ENCODE measurements at places on chromosomes 12 and 14.

DNA sequence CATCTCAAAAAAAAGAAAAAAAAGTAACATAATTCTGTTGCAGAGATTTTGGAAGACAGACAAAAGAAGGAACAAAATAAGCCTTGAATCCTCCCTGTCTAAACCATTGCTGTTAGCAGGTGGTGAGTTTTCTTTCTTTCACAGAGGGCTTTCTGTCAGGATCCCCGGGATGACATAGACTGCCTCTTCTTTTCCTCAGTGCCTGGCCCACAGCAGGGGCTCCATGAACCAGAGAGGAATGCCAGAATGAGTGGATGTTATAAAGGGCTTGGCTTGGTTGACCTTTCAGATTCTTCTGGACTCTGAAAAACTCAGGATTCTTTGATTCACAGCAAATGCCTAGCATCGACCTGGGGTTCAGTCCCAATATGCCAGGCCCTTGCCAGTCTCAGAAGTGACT is 45.8 kb upstream of the CORO1C start:
- DNase-seq: no peak

DNA sequence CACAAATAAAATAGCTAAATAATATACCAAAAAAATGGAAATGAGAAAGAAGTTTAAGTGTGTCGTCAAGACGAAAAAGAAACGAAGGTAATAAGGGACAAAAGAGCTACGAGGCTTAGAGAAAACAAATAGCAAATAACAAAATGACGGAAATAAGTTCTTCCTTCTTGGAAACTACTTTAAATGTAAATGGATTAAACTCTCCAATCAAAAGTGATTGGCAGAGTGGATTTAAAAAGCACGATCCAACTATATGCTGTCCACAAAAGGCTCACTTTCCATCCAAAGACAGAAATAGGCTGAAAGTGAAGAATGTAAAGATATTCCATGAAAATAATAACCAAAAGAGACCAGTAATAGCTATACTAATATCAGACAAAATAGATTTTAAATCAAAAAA is 82.4 kb downstream of the DIO3 start:
- no peak for DNase-seq

DNA sequence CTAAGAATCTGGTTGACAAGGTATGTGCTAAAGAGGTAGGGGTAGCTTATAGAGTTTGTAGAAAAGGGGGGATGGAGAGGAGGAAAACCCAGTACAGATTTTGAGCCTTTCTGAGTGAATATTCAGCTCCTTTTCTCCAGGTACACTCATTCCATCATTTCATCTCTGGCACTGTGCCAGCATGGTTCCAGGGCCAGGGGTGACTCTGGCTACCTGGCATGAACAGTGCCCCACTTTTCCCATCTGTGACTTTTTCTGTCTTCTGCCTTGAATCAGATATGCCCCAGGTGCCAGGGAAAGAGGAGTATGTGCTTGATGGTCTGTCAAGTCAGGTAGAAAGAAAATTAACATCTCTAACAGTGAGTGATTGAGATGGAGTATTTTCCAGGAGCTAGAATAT is 175.7 kb downstream of the CACNA1C start:
- DNase-seq: no peak

GRCh38 chr12:48795550-48796455 is 6.9 kb upstream of the ADCY6 start:
- DNase-seq: peak; percentile 89

- DNase-seq: no peak
These were observed 159.5 kb downstream of the METTL25 start for GRCh38 chr12:82517808-82518207.

- peak; percentile 75 for DNase-seq
These were observed 21.8 kb upstream of the KRT78 start for GRCh38 chr12:52870361-52871290.

DNA sequence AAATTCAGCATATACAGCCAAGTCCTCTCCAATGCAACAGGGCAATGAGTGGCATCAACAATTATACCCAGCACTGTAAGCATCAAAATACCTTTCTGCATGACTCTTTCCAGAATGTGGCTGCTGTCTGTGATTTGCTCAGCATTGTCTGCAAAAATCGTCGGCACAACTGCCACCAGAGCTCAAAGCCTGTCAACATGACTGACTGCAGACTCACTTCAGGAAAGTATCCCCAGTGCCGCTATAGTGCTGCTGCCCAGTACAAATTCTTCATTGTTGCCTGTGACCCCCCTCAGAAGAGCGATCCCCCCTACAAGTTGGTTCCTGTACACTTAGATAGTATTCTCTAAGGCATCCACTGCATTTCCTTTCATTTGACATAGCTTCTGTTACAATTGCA is 735 bp downstream of the RNASE6 start:
- no peak for DNase-seq

GRCh38 chr14:49870908-49871307 is 18.3 kb upstream of the NEMF start:
- no peak for DNase-seq

GRCh38 chr12:19971361-19972280 is 396.7 kb upstream of the PDE3A start:
- DNase-seq: no peak

- DNase-seq: peak; percentile 51
These were observed 14.6 kb downstream of the PCNX4 start for GRCh38 chr14:60106339-60106738.

DNA sequence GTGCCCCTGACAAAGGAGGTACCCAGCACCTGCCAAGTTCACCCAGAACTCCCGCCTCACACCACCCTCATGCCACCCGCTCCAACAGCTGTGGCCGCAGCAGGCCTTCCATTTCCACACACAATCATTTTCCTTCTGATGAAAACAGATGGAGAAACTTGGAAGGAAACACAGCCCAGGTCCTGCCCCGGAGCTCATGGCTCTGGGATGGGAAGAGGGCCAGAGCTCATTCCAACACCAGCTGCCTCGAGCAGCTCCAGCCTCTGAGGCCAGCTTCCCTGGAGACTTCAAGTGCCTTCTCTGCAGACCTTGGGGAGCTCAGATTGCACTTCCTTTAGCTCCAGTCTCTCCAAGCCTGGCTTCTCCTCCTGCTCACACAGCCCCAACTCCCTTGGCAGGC is 55.1 kb upstream of the CMKLR1 start:
- peak; percentile 43 for DNase-seq

DNA sequence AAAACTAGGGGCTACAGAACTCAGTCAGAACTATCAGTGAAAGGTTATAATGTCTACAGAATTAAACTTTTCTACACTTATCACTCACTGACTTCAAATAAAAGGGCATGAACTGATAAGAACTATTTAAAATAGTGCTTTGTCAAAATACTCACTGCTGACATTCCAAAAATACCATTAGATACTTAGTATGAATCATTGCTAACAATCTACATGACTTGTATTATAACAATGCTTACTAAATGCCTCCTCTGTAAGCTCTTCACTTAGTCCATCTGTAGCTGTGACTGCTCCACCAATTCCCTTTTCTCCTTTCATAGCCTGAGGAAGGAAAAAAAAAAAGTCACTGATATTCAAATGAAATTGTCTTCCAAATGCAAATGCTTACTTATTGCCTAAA is 17.0 kb downstream of the NFYB start:
- peak; percentile 67 for DNase-seq

GRCh38 chr12:44584625-44585024 is 291.5 kb downstream of the NELL2 start:
- no peak for DNase-seq

- DNase-seq: no peak
These were observed 14.1 kb upstream of the DIO3 start for GRCh38 chr14:101547107-101547738.

DNA sequence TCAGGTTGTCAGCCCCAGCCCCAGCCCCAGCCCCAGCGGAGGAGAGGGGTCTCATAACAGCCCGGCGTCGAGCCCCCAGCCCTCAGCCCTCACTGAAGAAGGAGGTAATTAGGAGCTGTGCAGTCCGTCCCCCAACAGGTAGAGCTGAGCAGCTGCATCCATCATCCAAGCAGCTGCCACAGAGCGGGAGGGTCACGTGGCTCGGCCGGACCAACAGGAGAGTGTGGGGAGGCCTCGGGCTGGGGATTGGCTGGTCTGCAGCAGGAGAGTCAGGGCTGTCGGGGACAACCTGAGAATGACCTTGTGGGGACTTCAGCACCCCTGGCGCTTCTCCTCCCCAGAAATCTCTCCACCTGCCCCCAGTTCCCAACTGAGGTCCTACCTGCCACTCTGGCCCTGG is 29.6 kb downstream of the SMUG1 start:
- peak; percentile 54 for DNase-seq

DNA sequence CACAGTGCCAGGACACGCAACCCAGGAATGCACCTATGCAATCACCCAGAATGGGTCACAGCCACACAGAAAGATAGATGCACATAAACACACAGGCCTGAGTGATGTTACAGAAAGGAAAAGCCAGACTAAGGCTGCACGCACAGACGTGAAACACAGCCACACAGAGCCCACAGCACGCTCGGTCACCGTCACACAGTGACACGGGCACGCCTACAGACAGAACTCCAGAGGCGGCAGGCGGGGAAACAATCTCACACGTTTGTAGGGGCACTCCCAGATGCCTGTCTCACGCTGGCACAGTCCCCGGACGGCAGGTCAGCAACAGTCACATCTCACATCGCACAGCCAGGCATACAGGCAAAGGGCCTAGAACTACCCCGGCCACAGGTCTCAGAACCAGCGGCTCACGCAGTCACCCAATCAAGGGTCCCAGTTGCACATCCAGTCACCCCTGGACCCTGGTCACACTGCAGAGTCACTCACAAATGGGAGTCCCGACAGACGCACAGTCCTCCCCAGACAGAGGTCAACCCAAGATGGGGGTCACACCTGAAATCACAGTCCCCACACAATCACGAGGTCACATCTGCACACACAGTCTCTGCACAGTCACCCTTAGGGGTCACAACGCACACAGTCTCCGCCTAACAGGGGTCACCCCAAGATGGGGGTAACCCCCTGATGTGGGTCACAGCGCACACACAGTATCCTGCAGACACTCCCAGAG is 790 bp downstream of the SSH1 start:
- peak; percentile 54 for DNase-seq

- DNase-seq: no peak
These were observed 310.1 kb downstream of the ETNK1 start for GRCh38 chr12:22935090-22935489.

DNA sequence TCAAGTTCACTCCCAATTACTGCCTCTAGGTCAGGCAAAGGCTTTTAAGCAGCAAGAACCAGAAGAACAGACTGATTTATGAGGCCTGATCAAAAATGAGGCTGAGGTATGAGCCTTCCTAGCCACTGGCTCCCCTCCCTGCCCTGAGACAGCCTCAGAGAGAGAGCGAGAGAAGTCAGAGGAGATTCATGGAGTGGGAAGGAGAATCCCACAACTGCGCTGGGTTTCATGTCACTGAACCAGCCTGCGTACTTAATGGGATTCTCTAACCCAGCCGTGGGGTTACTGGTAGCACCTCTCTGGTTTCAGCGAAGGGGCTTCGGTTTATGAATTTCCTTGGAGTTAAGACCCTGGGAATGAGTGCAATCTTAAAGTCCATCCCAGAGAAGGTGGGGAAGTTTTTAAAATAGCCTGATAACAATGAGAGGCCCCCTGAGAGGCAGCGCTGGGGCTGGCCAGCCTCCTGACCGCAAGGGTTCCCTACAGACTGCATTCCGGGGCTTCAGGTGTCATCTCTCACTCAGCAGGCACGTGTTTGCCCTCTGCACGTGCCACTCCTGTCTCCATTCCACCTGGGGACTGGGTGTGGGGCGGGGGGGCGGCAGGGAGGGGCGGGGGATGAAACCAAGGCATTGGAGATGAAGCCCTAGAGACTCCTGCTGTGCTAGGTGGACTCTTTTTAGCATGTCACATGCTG is 6.1 kb upstream of the GPRC5A start:
- DNase-seq: no peak

GRCh38 chr12:83365317-83365716 is 678.6 kb downstream of the TMTC2 start:
- DNase-seq: no peak

DNA sequence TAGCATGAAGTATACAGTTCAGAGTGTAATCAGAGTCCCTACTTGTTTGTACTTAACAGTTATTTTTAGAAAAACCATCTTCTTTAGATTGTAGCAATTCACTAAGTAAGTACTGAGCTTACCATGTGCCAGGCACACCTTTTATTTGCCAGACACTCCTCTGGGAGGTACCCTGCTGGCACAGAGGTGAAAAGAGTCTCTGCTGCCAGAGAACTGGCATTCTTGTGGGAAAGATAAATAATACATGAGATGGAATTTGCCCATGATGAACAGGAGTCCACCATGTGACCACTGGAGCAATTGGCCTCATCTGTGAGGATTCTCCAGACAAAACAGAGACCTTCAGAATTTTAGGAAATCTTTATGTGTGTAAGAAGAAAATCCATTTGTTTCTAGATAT is 199.3 kb upstream of the SLC16A7 start:
- no peak for DNase-seq

GRCh38 chr12:131443019-131444000 is 267.6 kb upstream of the SFSWAP start:
- no peak for DNase-seq

DNA sequence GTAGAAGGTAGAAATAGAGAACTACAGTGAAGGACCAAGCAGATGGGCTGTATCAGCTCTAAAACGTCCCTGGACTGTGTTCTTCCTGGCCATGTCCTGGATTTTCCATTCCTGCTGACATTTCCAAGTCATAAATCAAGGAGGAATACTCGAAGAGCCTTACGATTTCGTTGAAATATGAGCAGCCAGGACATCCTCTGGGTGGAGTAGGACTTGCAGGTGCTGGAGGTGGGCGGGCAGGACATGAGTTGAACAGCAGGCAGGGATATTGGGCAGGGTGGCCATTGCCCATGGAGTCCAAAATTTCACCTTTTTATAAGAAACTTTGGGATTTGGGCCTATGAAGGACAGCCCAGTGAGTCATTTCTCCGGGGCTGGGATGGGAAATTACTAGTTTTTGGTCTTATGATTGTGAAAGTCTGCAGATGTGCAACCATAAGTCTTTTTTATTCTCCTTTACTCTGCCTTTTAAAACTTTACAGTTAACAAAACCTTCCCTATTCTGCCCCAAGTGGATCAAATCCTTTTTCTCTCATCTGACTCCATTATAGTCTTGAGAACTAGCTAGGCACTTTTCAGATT is 88.8 kb downstream of the TMX1 start:
- DNase-seq: peak; percentile 58

GRCh38 chr12:48631071-48631470 is 51.0 kb downstream of the KANSL2 start:
- no peak for DNase-seq

DNA sequence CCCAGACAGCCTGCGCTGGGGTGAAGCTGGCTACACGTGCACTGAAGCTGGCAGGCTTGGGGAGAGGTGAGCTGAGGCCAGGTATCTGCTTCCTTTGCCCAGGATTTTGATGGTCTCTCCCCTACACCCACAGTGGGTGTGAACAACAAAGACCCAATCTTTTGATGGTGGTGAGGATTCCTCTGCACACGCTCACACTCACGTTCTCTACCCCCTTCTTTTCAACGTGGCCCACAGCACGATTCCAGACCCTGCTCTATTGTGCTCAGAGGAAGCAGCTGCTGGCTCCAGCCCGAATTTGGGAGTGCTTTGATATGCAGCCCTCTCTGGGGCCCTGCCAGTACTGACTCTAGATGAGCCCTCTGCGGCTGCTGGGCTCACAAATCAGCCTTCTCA is 4.9 kb downstream of the CD9 start:
- DNase-seq: no peak

All from GM03348 (cell line).